ENCODE measurements at places on chromosomes 12 and 14.

DNA sequence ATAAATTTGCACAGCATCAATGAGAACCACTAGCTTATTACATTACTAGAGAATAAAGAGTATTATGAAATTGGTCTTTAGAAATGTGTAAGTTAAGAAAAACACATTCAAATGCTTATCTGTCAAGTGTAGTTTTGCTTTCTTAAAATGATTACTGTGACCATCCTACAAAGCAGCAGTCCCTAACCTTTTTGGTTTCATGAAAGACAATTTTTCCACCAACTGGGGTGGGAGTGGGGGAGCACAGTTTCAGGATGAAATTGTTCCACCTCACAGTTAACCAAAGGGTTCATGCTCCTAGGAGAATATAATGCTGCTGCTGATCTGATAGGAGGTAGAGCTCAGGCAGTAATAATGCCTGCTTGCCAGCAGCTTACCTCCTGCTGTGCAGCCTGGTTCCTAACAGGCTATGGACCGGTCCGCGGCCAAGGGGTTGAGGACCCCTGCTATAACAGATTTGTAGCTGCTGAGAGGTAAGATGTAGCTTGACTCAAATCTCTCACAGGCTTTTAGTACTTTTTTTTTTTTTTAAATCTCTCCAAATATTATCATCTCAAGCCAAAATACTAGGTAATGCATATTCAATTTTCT, 45.4 kb downstream of the PPP4R3A start:
- no peak for DNase-seq

GRCh38 chr14:34387974-34388516, 74.0 kb downstream of the SPTSSA start:
- no peak for DNase-seq

DNA sequence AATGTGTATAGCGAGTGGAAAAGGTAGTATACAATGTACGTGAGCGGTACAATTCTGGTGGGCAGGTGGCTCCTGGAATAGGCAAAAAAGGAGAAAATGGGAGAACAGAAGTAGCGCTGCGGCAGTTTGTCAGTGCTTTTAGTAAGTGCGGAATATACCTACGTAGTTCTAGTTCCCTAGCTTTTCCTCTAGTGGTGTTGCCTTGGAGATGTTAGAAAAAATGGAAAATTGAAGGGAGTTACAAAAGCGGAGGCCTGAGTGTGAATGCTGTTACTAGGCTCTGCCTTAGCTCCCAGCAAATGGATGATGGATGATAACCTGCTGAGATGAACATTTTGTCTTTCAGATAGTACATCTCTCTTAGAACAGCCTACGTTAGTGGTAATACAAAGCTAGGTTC, 1.1 kb downstream of the TTC8 start:
- DNase-seq: no peak

- DNase-seq: no peak
Measured at GRCh38 chr14:93788543-93789227, 400 bp upstream of the PRIMA1 start.
